Stimulated activated CD4-positive, alpha-beta T cell treated with anti-CD3 and anti-CD28 coated beads, TNF-alpha, amount 100 ng/mL, for 48 hours (primary cell): ENCODE measurements at places on chromosomes 5 and 9.

GRCh38 chr5:165334201-165334600 lies 1828.8 kb downstream of the MAT2B start:
- no peak for DNase-seq

DNA sequence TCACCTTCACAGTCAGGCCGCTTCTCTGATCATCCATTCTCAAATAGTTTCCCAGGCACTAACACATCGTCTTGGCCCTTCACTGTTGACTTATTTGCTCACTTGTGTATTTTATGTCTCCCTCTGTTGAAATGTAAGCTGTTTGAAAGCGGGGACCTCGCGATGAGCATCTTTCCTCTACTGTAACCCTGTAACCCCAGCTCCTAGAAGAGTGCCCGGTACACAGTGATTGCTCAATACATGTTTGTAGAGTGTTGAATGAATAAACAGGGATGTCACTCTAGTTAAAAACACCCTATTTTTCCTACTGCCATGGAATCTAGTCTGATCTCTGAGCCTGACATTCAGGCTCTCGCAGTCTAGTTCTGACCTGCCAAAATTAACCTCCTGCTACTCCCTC lies 150.8 kb downstream of the TTLL11 start:
- no peak for DNase-seq

GRCh38 chr5:102933721-102934459 lies 178.8 kb downstream of the PAM start:
- no peak for DNase-seq

DNA sequence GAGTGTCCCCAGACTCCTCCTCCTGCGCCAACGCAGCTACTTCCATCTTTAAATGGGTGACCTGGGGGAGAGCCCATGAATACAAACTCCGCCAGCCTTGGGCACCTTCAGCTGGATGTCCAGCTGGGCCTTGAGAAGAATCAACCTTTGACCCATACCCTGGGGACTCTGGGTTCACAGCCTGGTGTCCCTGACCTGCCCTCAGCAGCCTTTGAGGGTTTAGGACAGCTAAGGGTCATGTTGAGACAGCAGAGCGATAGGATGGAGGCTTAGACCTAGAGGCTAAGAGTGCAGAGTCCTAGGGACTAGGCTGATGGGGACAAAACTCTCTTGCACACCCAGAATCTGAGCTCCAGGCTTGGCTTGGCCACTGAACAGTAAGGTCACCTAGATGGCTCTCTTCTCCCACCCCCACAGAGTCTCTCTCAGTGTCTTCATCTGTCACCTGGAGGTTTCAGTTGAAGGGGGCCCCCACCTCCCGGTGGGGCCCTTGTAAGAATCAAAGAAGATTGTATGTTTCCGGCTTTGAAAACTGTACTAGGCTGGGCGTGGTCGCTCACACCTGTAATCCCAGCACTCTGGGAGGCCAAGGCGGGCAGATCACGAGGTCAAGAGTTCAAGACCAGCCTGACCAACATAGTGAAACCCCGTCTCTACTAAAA lies 6.7 kb upstream of the AQP3 start:
- no peak for DNase-seq

DNA sequence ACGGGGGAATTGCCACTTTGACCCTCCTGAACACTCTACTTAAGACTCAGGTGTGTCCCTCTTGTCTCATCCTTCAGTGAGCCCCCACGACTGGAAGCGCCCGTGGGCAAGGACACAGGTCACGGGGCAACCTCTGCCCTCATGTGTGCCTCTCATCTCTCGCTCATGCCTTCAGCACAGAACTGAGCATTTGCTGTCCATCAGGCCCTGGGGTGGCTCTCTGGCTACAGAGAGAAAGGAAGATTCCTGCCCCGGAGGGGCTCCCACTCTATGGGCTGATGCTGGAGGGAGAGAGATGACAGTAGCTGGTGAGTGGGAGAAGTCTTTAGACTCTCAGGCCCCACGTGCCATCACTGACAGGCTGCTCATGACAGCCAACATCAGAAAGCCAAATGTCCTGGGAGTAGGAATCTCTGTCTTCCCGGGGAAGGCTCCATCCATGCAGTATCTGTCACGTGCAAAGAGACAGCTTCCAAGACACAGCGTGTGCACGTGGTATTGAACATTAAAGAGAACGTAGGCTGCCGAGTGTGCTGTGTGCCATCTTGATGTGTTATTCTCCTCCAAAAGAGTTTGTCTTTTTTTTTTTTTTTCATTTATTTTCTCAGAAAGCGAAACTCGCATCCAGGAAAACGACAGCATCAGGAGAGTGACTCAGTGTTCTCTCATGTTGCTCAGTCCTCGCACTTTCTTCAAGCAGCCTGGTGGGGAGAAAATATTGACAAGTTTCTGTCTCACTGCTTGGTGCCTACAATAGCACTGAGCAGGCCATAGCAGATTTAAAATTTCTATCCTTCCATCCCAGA lies 190.5 kb downstream of the GAS1 start:
- no peak for DNase-seq

DNA sequence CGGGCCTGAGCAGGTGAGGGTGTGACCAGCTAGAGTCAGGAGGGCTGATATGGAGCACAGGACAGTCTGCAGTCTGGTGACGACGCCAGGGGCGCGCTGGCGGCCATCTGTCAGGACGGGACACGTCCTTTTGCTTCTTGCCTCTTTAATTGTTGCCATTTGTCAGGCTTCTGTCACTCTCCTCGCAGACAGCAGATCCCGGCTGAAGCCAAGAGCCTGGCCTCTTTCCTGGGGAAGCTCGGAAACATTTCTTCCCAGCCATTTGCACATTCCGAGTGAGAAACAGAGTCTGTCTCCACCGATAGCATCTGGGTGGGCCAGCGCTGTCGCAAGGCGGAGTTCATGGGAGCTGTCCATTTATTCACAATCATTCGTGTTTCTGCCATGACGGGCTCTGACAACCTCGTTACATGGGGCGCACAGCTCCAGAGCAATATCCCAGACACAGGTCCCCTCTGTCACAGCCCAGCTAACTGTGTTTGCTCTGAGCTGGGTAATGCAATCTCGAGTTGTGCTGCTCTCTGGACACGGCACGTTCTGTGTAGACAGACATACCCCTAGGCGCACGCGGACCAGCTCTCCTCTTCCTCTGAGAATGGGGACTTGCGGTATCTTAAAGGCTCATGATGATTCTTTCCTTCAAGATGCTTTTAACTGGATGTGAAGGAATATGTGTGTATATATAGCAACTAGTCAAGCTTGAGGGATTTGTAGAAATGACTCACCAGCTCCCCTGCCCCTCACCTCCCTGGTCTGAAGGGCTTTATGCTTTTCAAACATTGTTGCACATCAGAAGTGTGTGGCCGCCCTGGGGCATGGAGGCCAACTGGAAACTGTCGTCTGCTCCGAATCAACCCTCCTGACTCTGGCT lies 105.3 kb upstream of the FCN2 start:
- DNase-seq, result no peak
